ENCODE measurements at places on chromosomes 2 and 18. TPM values are rescaled to one million over a fixed set of nuclear protein-coding genes. Genes with fewer than 3 reads are reported as not detected.

DNA sequence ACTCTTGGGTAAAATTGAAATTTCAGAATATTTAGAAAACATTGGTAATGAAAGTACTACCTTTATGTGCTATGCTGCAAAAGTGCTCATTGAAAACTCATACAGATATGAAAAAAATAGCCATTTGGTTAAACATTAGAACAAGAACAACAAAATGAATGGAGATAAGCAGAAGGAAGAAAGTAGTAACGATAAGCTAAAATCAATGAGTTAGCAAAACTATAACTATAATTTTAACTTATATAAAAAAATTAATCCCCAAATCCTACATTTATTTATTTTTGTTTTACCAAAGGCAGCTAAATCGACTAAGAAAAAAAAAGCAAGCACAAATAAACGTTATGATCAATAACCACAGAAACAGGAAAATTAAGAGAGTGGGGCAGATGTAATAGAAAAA, 99.2 kb downstream of the CERS6 start:
- H3K27me3 ChIP-seq = no peaks in the 10 kb centered on the region
- H3K4me1 ChIP-seq = peaks cover 10% of the 10 kb centered on the region
- no peak for DNase-seq
- no peaks in the 10 kb centered on the region for H3K36me3 ChIP-seq

DNA sequence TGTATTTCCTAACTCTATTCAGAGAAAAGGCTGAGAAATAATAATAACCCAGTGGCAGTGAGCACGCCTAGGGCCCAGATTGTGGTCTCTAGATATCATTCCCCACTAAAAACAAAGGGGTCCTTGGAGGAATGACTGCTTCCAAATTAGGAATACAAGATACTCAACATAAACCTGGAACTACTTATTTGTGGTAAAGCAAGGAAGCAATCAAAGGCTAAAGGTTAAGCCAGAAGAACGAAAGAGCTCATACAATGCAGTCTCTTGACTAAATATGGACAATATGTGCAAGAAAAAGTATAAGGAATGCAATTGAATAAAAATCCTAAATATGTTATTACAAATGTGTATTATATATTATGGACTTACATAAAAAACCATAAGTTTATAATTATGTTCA, 253.5 kb upstream of the NRP2 start:
- no peak overlapping the region for H3K27ac ChIP-seq
- no peaks in the 10 kb centered on the region for H3K4me1 ChIP-seq
- no peak for DNase-seq
- H3K36me3 ChIP-seq = no peaks in the 10 kb centered on the region
- no peaks in the 10 kb centered on the region for H3K27me3 ChIP-seq

- H3K4me3 ChIP-seq = no peak overlapping the region
- H3K4me1 ChIP-seq = no peaks in the 10 kb centered on the region
- no peak for DNase-seq
- H3K27me3 ChIP-seq = no peaks in the 10 kb centered on the region
These were observed 105.2 kb downstream of the SEPTIN10 start for GRCh38 chr2:109508556-109508955.

DNA sequence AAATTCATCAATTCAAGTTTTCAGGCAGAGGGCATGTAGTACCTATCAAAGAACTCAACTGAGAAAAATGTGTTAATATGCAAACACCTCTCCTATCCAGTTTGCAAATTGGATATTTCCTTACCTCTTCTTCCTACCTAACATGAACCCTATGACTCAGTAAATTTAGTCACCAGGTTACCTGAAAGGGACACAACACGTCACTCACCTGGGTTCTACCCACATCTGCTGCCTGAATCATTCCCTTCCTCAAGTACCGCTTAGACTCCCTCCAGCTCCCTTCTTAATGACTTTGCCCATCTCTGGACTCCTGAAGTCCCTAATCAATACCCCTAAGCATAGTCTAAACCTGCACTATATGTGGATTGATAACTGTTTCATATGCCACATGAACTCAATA, 10.4 kb downstream of the ANKRD44 start:
- H3K27ac ChIP-seq = no peak overlapping the region
- no peaks in the 10 kb centered on the region for H3K27me3 ChIP-seq
- peaks cover 2% of the 10 kb centered on the region for H3K4me1 ChIP-seq
- DNase-seq = no peak
- no peaks in the 10 kb centered on the region for H3K36me3 ChIP-seq

GRCh38 chr2:191802180-191802579, 44.7 kb downstream of the CAVIN2 start:
- H3K27me3 ChIP-seq = no peaks in the 10 kb centered on the region
- no peaks in the 10 kb centered on the region for H3K4me1 ChIP-seq
- no peak for DNase-seq
- H3K36me3 ChIP-seq = no peaks in the 10 kb centered on the region
- H3K4me3 ChIP-seq = no peak overlapping the region
- H3K27ac ChIP-seq = no peak overlapping the region

GRCh38 chr18:48194591-48195181, 214.5 kb downstream of the ZBTB7C start:
- H3K4me1 ChIP-seq = no peaks in the 10 kb centered on the region
- H3K4me3 ChIP-seq = no peak overlapping the region
- H3K27ac ChIP-seq = peak overlapping the region; percentile 57

- H3K4me1 ChIP-seq = no peaks in the 10 kb centered on the region
- no peaks in the 10 kb centered on the region for H3K36me3 ChIP-seq
- no peak for DNase-seq
- no peak overlapping the region for H3K27ac ChIP-seq
- H3K4me3 ChIP-seq = no peak overlapping the region
These were observed 119.4 kb downstream of the CYRIA start for GRCh38 chr2:16546128-16546754.

DNA sequence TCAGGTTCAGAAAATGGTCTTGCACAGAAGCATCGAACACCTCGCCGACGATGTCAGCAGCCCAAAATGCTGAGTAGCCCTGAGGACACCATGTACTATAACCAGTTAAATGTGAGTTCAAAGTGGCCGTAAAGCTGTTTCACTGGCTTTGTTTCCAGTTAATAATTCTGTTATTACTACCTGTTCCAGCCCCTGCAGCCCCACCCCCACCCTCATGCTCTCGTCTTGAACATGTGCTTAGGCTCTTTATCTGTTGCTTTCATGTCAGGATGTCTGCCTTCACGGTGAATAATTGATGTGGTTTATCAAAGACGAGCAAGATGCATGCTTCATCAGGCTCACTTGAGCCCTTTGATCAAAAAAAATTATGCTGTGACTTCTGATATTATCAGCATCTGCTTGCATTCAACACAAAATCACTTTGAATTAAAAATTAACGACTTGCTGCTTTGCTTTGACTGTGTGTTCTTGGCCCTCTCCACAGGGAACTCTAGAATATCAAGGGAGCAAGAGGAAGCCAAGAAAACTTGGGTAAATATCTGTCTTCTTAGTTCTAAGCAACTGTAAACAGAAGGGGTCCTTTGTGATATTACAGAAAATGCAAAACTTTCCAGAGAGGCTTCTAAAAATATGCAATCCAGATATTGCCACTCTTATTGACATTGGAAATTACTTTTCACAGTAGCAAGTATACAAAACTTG, 63.4 kb upstream of the SP5 start:
- no peaks in the 10 kb centered on the region for H3K36me3 ChIP-seq
- no peak for DNase-seq
- no peak overlapping the region for H3K27ac ChIP-seq
- H3K27me3 ChIP-seq = no peaks in the 10 kb centered on the region
- no peaks in the 10 kb centered on the region for H3K4me1 ChIP-seq
- no peak overlapping the region for H3K4me3 ChIP-seq

DNA sequence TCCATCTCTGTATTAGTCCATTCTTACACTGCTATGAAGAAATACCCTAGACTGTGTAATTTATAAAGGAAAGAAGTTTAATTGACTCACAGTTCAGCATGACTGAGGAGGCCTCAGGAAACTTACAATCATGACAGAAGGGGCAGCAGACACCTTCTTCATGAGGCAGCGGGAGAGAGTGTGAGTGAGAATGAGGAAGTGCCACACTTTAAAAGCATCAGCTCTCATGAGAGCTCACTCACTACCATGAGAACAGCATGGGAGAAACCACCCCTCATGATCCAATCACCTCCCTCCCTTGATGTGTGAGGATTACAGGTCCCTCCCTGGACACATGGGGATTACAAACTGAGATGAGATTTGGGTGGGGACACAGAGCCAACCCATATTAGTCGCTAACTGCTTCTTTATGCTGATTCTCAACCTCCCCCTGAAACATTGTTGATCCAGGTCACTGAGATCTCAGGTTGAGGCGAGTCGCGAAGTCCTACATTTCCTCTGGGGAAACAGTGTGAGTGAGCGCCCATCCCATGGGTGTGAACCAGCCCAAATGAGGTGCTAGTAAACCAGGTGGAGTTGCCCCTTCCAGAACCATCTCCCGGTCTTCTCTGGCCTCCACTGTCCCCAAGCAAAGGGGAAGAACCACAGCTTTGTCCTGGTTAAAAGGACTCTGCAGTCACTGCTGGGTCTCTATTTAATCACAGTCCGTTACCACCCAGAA, 123.8 kb downstream of the CAPN13 start:
- peaks cover 16% of the 10 kb centered on the region for H3K4me1 ChIP-seq
- no peaks in the 10 kb centered on the region for H3K27me3 ChIP-seq
- H3K4me3 ChIP-seq = no peak overlapping the region
- no peak overlapping the region for H3K27ac ChIP-seq
- H3K36me3 ChIP-seq = no peaks in the 10 kb centered on the region

DNA sequence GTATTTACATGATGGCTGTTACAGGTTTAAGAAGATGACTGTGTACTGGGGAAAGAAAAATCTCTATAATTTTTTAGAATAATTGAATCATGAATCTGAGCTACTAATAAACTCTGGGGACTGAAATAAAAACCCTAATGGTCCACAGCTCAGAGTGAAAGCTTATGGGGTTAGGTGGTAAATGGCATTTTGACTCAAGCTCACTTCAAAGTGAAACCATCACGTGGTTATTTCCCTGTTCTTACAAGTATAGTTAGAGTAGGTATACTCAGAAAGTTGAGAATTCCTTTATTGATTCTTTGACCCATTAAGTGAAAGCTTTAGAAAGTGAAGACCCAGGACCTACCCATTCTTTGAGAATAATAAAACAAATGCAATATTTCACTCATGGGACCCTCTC, 626.2 kb upstream of the SETBP1 start:
- H3K27me3 ChIP-seq = no peaks in the 10 kb centered on the region
- H3K27ac ChIP-seq = no peak overlapping the region
- no peaks in the 10 kb centered on the region for H3K36me3 ChIP-seq
- no peak for DNase-seq
- H3K4me3 ChIP-seq = no peak overlapping the region

- no peaks in the 10 kb centered on the region for H3K36me3 ChIP-seq
- H3K4me1 ChIP-seq = peaks cover 69% of the 10 kb centered on the region
- H3K27ac ChIP-seq = no peak overlapping the region
- H3K4me3 ChIP-seq = no peak overlapping the region
- no peak for DNase-seq
These were observed 2.1 kb downstream of the SERTAD2 start for GRCh38 chr2:64651590-64651989.

DNA sequence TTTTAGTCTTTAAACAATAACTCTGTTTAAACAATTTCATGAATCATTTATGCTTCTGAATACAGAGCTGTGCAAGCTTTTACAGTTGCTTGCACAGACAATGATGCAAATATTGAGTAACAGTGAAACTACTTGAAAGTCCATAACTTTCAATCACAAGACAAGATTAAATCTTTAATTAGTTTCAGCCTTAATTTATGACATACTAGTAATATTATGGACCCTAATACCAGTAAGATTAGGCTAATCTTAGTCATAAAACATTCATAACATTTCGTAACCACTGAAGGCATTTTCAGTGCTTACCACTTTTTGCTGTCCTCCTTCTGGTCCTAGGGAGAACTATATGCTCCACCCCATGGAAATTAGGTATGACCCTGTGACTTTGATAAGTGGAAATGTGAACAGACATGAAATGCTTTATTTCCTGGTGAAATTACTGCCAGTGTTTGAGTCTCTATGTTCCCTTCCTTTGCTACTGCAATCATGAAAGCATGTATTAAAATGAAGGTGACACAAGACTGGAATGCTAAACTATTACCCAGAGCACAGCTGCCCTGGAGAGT, 1.8 kb upstream of the COBLL1 start:
- no peak overlapping the region for H3K27ac ChIP-seq
- H3K27me3 ChIP-seq = no peaks in the 10 kb centered on the region
- H3K36me3 ChIP-seq = no peaks in the 10 kb centered on the region
- no peak overlapping the region for H3K4me3 ChIP-seq
- H3K4me1 ChIP-seq = no peaks in the 10 kb centered on the region
- no peak for DNase-seq

GRCh38 chr18:58438161-58438957, 190.5 kb downstream of the ALPK2 start:
- DNase-seq = no peak
- no peaks in the 10 kb centered on the region for H3K36me3 ChIP-seq
- H3K27me3 ChIP-seq = no peaks in the 10 kb centered on the region
- H3K4me3 ChIP-seq = peak overlapping the region; percentile 43

GRCh38 chr2:128685841-128686496, 367.3 kb upstream of the HS6ST1 start:
- no peak overlapping the region for H3K4me3 ChIP-seq
- no peaks in the 10 kb centered on the region for H3K4me1 ChIP-seq
- DNase-seq = no peak

- no peaks in the 10 kb centered on the region for H3K4me1 ChIP-seq
- H3K27ac ChIP-seq = no peak overlapping the region
- H3K36me3 ChIP-seq = no peaks in the 10 kb centered on the region
- DNase-seq = no peak
These were observed 27.6 kb downstream of the SPP2 start for GRCh38 chr2:234078129-234078528.

GRCh38 chr2:237134321-237135230, 48.9 kb downstream of the COPS8 start:
- H3K27ac ChIP-seq = no peak overlapping the region
- H3K4me1 ChIP-seq = no peaks in the 10 kb centered on the region
- no peak overlapping the region for H3K4me3 ChIP-seq
- DNase-seq = no peak
- H3K36me3 ChIP-seq = no peaks in the 10 kb centered on the region

- no peaks in the 10 kb centered on the region for H3K27me3 ChIP-seq
- no peak overlapping the region for H3K4me3 ChIP-seq
- H3K4me1 ChIP-seq = peaks cover 10% of the 10 kb centered on the region
These were observed 4.5 kb downstream of the PSTPIP2 start for GRCh38 chr18:46067438-46068007.

DNA sequence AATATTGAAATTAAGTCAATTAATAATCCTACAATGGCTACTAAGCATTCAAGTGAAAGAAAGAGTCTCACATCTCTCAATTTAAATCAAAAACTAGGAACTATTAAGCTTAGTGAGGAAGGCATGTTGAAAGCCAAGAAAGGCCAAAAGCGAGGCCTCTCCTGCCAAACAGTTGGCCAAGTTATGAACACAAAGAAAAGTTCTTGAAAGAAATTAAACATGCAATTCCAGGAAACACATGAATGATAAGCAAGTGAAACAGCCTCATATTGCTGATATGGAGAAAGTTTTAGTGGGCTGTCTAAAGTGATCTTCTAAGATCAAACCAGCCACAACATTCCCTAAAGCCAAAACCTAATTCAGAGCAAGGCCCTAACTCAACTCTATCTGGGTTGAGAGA, 11.8 kb downstream of the RDH14 start:
- no peak overlapping the region for H3K27ac ChIP-seq
- H3K4me1 ChIP-seq = peaks cover 42% of the 10 kb centered on the region
- no peak for DNase-seq
- no peak overlapping the region for H3K4me3 ChIP-seq

Gene FIGLA
- not detected for total RNA-seq

Gene TUBA3E
- total RNA-seq = 102 TPM

Gene SPR
- 35.9 TPM for total RNA-seq

Gene INO80C
- total RNA-seq = 5.6 TPM

Gene MAPK4
- total RNA-seq = 169 TPM

Gene C2orf74
- total RNA-seq = 12.3 TPM

Gene RTKN
- total RNA-seq = 12.8 TPM

Gene NR4A2
- 1.1 TPM for total RNA-seq

Gene SLC4A3
- total RNA-seq = 463 TPM

Gene LRRC30
- not detected for total RNA-seq

All from heart left ventricle (tissue), 16 donors.